ENCODE measurements at places on chromosomes 7 and 10.
A peak's percentile ranks its signal among the peaks of the same experiment; 100 is the strongest.

DNA sequence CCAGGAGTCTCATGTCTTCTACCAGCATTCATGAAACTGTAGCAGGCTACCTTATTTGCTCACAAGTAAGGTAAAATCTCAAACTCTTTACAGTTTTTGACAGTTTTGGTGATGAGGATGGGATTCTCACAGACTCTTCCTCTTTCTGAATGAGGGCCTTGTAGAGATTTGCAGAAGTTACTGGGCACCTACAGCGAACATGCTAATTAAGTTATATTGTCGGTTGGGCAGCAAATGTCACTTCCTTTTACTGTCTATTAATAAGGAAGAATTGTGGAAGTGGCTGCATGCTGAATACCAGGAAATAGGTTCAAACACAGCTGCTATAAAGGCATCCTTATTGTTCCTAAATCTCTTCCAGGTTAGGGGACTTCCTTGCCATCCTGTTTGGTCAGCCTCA, 189.6 kb downstream of the DNAJC1 start:
- no peak for DNase-seq

DNA sequence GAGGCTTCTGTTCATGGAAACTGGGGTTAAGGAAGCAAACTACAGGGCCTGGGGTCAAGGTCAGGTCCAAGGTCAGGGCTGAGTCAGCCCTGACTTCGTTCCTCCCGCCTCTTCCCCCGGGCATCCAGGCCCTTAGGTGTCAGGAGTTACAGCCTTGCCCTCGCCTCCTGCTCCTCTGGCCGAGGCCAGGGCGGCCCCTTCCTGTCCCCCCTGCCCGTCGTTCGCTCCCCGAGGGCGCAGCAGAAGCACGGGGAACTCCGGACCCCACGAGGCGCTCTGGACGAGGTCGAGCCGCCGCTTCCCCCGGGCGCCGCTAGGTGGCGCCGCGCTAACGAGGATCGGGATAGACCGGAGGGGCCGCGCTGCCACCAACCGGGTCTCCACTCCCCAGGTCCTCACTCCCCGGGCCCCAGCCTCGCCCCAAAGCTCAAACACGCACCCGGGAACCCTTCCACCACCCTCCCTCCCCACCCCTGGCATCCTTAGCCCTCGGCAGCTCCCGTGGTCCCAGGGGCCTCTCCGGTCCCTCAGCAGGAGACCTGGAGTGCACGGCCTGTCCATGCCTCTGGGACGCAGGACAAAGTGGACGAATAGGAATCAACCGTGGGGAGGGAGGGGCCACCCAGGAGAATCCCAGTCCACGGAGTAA, 59.2 kb upstream of the MYL10 start:
- peak; percentile 76 for DNase-seq

DNA sequence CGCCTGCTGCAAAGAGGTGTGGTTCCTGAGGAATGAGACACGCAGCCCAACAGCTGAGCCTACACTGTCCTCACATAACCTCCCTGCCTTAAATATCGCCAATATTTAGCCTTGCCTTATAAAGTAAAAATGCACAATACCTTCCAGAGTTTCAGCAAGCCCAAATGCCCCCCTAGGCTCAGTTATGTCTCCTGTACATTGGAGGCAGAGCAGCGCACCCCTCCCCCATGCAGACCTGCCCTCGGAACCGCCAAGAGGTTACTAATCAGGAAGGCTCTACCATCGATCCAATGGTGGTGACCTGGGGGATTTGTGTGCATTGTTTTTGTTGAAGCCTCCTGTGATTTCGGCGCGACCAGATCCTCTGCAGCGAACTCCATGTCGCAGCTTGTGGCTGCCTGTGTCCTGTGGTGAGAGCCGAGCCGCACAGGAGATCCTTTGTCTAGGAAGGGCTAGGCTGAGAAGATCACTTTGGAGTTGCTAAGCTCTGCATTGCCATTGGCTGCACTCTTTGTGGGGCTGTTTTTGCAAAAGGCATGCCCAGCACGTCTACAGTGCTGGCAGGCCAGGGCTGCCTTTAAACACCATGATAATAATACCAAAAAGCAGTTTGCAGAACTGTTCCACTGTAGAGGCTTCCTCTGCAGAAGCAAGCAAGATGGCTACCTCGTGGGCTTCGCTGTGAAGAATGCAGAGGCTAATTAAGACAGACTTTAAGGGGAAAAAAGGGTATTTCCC, 40.1 kb downstream of the TET1 start:
- peak; percentile 11 for DNase-seq

DNA sequence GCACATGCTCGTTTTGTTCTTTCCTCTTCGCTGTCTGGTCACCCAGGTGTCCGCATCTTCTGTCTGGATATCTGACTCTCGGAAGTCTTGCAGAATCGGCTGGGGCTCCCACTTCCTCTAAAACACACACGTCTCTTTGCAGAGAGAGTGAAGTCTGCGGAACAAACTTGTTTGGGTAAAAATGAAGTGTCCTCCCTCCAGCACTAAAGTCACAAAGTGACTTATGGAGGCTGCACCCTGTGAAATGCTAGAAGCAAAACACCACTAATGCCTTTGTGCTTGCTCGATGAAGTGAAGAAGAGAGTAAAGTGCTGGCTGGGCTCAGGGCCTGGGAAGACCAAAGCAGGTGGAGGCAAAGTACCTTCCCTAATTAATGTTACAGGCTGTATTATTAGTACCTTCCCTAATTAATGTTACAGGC, 71.4 kb downstream of the FGFR2 start:
- DNase-seq, result no peak

DNA sequence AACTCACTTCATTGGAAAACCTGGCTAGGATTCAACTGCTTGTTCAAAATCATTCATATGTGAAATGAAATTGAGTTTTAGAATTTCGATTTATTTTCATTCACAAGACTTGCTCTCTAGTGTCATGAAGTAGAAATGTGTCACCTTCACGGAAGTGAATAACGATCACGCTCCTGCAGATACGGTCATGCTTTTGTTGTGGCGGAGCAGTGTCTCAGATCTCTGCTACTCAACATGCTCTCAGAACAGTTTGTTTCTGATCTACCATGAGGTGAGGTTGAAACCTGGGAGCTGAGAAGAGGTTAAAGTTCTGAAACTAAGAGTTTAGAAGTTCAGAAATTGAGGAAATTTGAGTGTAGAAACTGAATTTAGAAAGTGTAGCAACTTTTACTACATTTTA, 13.8 kb upstream of the PITRM1 start:
- no peak for DNase-seq

- no peak for DNase-seq
Measured at GRCh38 chr7:53237344-53237913, 202.0 kb downstream of the POM121L12 start.

DNA sequence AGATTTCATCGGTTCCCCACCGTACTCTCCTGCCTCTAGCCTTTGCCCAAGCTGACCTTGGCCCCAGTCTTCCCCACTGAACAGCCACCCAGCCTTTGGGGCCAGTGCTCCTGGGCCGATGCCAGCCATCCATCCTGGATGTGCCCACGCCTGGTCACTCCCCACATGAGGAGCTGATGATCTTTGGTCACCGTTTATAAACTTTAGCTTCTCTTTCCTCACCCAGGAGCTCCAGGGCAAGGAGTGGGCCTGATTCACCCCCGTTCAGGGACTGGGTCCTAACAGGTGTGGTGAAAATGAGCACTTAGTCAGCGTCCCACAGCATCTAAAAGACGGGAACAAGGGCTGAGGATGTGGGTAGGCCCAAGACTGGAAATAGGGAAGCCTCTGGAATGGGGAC, 22.9 kb downstream of the GTF2IRD1 start:
- DNase-seq, result no peak

- no peak for DNase-seq
Measured at GRCh38 chr7:135994466-135995205, 17.5 kb upstream of the MTPN start.

DNA sequence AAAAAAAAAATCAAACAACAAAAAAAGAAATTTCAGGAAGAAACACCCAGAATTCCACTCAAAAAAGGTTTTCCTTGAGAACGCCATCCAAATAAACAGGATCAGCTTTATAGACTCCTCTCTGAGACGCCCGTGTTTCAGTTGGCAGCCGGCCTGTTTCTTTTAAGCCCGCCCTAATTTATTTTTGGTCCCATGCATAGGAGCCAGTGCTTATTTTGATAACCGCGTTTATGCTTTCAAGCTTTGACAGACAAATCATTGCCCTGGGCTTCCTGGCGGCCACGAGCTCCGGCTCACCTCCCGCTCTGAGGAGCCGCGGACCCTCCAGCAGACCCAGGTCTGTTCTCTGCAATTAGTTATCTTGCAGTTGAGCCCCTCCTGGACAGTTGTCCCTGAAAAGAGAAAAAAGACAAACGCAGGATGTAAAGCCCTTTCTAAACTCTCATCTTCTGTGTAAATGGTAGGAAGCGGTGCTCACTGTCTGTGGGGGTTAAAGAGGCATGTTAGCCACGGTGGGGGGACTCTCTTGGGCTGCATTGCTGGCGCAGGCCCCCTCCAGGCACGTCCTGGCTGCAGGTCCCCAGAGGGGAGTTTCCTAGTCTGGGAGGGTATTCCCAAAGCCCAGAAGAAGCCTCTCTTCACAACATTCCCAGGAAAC, 22.2 kb upstream of the UNCX start:
- no peak for DNase-seq

DNA sequence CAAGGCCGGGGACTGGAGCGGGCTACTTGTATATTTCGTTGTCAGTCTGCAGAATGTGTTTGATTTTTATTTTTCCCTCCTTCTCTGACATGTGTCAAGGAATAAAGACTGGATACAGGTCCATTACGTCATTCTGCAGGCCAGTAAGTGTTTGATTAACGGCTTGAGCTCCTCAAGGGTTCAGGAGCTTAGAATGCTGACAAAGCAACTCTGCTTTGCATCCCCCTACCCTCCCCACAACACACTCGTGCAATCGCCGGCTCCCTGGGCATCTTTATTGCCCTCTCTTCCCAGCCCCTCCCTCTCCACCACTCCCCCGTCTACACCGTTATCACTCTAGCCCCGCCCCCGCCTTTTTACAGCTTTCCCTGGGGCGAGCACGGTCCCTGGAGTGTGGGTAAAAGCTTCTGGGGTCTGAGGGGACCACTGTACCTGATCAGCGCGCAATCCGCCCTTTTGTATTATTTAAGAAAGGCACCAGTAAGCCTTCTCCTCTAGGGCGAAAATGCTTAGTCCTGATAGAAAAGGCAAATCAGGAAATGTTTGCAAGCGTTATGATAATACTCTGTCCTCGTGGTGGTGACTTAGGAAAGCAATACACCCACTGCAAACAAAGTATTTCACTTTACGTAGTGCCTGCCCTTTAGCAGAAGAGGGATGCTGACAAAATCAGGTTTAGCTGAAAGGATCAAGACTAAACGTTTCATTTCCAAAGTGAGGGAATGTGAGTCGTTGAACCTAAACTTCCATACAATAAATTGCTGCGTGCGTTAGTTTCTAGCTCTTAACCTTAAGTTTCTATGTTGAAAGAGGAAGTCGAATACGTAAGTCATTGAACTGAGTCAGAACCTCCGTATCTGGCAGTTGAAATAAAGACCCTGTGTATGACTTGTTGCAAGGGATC, 1.4 kb upstream of the CREB5 start:
- no peak for DNase-seq

- DNase-seq, result no peak
Measured at GRCh38 chr10:89175816-89176215, 31.3 kb downstream of the CH25H start.

DNA sequence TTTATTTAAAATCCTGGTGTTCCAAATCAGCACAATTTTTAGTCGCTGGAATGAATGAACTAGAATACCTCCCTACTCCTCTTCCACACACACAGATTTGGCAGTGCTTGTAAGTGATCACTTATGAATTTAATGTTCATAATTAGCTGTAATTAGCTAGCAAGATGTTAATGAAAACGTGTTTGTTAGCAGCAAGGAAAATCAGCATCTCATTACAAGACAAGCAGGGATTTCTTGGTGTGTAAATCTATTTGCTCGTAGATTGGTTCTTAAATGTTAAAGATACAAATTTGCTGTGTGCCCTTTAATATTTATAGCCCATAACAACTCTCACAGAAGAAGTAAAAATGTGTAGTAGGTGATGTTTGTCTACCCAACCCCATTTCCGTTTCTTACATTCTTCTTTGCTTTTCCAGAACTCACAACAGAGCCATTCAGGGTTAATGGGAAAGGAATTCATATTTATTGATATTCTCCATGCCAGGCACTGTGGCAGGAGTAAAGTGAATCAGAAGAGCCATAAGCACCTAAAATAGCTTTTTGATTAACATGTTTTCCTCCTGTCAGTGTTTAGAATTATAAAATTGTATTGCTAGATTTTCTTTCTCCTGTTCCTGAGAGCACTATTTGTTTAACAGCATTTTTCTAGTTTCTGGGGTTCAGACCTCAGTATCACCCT, 49.6 kb downstream of the SEMA3C start:
- no peak for DNase-seq

- no peak for DNase-seq
Measured at GRCh38 chr10:1745780-1746456, 8.6 kb upstream of the ADARB2 start.

- no peak for DNase-seq
Measured at GRCh38 chr7:118005026-118005425, 131.8 kb upstream of the CTTNBP2 start.

DNA sequence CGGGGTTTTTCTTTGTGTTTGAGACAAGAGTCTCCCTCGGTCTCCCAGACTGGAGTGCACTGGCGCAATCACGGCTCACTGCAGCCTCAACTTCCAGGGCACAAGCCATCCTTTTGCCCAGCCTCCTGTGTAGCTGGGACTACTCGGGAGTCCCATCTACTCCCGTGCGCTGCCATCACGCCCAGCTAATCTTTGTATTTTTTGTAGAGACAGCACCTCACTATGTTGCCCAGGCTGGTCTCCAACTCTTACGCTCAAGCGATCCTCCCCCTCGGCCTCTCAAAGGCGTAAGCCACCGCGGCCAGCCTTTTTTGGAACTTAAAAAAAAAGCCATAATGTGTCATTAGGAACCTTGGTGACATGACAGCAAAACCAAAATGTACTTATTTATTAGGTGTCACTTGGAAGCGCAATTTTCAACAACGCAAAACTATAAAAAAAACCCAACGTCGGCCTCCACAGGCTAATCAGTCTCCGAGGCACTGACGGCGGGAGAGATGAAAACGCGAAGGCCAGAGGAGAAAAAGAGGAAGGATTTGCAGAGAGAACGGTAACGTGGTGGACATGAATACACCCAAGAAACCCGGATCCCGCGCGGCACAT, 911 bp upstream of the HNRNPH3 start:
- DNase-seq, result no peak
